NCI-H1417 (cell line): ENCODE measurements at places on chromosomes 1 and 21.

- no peak for DNase-seq
Observed at GRCh38 chr1:112172294-112172882, 182.9 kb upstream of the KCND3 start.

DNA sequence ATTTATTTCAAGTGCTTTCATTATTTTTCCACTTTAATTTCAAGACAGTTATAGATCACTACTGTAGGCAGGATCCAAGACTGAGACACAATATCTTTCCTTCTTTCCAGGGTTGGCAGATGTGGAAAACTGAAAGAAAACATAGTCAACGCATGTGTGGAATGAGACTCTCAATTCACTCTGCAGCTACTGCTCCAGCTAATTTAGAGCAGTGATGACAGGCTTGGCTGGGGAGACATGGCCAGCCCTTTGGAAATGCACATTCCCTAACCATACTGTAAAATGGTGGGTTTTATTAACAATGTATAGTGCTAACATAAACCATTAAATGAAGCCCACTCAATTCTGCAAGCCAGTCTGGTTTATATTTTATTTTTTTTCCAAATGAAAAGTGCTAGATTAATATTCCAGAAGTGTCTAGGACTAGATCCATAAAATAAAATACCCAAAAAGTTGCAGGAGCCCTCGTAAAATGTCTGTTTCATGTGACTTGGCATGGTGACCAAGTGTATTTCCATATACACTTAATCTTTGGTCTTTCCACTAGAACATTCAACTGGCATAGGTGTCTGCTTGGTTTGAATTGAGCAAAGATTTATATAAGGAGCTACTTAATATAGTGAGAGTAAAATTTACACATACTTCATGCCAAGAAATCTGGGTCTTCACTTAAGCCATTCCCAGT lies 32.9 kb downstream of the COL11A1 start:
- DNase-seq = no peak

- no peak for DNase-seq
Observed at GRCh38 chr1:93552741-93553455, 105.0 kb downstream of the FNBP1L start.

- DNase-seq = no peak
Observed at GRCh38 chr1:78408810-78409209, 82.0 kb upstream of the PTGFR start.

DNA sequence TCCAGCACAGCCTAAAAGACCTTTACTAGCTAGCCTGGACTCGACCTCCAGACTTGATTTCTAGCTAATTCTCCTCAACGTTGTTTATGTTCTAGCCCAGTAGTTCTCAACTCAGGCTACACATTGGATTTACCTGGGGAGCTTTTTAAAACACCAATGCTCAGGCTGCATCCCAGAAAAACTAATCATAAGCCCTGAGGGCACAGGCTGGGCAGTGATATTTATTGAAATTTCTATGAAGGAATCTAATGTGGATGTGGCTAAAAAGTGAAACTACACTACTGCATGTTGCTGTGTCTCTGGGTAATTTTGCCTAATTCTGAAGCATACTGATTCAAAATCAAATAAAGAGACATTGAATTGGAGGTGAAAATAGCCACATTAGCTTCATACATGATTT lies 479.4 kb downstream of the KCNT2 start:
- DNase-seq = no peak

- no peak for DNase-seq
Observed at GRCh38 chr1:214454569-214455396, 96.6 kb downstream of the PTPN14 start.

DNA sequence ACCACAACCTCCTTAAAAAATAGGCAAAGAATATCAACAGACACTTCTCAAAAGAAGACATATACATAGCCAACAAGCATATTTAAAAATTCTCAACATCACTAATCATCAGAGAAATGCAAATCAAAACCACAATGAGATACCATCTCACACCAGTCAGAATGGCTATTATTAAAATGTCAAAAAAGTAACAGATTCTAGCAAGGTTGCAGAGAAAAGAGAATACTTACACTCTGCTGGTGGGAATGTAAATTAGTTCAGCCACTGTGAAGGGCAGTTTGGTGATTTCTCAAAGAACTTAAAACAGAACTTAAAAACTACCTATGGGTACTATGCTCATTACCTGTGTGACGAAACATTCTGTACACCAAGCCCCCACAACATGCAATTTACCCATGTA lies 20.7 kb downstream of the CD1B start:
- no peak for DNase-seq

GRCh38 chr1:31435471-31436409 lies 22.7 kb downstream of the SERINC2 start:
- DNase-seq = no peak

- DNase-seq = no peak
Observed at GRCh38 chr1:228462560-228462959, 24.6 kb upstream of the RNF187 start.

DNA sequence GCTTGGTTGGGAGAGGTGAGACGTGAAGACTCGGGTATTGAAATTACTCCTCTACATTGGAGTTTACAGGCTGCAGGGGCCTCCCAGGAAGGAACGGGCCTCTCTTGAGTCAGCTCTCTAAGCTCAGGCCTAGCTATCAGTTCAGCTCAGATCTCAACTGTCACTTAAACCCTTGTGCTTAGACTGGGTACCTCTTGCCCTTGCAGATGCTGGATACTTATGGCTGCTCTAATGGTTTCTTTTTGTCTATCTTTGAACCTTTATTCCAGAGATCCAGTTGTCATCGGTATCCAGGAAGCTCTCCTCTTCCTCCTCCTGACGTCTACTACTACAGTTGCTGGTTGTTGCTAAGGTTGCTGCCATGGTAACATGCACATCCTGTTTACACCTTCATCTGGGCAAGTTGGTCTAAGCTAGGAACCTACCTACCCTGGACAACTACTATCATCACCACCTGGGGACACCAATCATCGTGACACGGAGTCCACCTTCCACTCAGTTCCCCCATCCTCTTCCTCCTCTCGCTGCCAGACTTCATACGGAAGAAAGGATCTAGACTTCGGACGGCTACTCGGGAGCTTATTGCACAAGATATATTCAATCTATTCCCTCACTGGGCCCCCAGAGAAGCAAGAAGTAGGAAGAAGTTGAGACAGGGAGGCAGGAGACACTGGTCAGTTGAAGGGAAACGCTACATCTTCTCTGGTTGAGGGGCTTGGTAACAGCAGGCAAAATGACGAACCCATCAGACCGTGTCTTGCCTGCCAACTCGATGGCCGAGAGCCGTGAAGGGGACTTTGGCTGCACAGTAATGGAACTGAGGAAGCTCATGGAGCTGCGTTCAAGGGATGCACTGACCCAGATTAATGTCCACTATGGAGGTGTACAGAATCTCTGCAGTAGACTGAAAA lies 56.1 kb downstream of the ATP2B4 start:
- no peak for DNase-seq

DNA sequence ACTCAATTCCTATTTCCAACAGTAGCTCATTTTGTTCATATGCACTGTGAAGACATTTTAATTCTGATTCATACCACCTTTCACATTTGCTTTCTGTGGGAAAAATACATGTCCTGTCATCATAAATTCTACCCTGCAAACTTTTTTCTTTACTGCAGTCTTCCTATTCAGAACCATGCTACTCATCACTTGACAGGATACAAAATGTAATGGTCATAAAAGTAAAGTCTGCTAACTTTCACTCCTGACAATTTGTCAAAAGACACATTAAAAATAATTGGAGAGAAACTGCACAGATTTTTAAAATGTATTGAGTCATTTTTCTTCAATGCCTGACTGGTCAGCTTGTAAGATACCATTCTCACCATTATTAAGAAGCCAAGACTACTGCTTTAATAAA lies 1817.1 kb downstream of the BRINP3 start:
- DNase-seq = no peak

DNA sequence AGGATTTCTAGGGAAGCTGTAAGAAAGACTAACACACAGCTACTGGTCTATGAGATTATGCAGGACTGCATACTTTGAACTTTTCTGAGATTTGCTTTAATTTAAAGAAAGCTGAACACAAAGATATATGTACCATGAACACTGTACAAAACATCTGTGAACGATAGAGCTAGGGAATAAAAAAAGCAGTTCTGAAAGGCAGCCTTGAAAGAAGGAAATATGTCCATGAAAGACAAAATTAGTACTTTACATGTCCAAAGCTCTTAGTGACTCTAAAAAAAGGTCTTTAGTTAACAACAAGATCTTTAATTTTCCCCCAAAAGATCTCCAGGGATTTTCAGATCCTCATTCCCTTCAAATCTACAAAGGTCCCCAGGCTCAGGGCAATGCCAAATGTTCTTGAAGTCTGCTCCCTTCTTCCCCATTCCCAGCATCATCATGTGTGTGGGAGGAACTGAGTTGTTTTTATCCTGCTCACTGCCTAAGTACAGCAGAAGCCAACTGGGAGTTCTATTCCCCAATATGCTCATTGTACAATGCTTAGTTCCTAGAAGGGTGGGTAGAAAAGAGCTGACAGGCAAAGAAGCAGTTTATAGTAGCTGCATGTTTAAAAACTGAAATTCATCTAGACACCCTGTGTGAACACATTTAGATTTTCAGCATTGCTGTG lies 60.1 kb upstream of the PTCH2 start:
- no peak for DNase-seq

DNA sequence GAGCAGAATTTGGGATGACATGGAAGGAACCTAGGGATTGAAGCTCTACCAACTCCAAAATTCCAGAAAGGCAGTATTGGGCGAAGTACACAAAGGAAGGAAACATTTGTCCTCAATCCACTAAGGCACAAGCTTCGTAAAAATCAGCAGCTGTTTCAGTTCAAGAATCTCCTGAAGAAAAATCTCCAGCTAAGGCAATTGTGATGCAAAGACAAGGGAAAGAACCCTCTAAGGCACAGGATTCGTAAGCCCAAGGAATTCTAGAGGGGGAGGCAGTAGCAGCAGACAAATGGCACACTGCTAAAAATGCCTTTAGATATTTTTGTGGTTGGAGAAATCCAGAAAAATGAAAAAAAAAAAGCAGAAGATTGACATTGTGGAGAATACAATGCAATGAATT lies 64.5 kb upstream of the PLPPR5 start:
- DNase-seq = no peak

- DNase-seq = peak; percentile 96
Observed at GRCh38 chr1:42420911-42421585, 34.8 kb downstream of the ZMYND12 start.

DNA sequence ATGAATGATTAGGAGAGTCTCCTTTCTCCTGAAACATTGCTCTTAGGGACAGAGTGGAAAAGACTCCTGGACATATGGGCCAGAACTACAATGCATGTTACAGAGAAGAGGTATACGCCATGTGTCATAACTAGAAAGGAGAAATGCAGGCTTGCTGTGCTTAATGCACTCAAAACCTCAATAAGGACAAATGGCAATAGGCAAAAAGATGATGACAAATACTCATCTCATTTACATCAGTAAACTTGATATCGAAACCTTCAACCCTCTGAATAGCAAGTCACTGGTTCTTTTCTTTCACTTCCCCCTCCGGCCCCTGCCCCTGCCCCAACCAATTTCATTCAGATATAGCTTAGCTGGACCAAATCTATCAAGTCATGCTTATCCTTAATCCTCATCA lies 1.9 kb upstream of the GPR88 start:
- DNase-seq = no peak

DNA sequence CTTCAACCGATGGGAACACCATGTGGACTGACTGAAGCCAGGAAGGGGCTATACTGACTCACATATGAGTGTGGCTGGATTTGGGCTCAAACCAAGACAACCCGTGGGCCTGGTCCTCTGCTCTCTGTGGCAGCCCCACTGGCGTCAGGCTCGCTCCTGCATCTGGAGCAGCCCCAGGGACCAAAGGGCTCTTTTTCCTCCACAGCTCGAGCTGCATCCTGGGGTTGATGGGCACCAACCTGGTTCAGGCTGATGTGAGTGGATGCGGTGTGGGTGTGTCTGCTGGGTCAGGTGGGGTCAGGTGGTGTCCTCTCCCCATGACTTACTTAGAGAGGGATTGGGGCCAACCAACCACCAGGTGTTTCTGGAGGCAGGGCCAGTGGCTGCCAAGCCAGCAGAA lies 303.0 kb upstream of the AJAP1 start:
- no peak for DNase-seq

- DNase-seq = no peak
Observed at GRCh38 chr1:113874012-113874879, 2.7 kb upstream of the PTPN22 start.

DNA sequence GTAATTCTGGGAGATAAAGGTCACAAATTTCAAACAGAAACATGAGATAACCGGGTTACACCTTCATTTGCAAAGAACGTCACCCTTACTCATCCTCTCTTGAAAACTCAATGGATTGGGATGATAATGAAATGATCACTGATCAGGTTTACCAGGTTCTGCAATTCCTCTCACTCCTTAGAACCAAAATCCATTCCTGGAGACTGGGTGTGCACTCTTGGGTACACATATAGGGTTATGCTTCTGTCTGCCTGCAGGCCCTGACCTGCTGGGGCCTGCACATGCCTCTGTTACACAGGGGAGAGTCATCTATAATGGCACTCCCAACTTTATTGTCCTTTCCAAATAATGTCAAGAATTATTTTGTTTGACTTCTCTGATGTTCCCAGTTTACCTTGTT lies 8.3 kb downstream of the SUSD4 start:
- no peak for DNase-seq

DNA sequence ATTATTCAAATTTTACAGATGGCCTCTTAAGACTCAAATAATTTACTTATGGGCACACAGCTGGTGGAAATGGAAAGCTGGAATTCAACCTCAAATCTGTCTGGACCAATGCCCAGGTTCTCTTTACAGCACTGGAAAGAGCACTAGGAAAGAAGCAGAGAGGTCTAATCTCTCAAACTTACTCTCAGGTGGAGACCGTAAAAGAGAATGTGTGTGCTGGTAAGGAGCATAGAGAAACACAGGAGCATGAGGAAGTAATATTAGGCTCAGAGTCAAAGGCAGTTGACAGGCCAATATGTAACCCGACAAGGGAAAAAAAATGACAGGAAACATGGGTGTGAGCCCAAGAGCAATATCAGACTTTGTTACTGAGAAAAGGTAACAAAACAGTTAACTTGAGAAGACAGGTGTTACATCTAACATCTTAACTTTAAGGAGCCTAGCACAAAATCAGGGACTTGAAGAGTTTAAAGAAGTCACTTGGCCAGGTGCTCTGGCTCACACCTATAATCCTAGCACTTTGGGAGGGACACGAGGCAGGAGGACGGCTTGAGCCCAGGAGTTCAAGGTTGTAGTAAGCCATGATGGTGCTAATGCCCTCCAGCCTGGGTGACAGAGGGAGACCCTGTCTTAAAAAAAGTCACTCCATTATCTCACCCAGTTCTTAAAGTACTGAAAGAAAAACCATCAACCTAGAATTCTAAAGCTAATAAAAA lies 20.7 kb downstream of the PPP1R15B start:
- no peak for DNase-seq
